ENCODE measurements at places on chromosomes 4 and X. TPM values are rescaled to one million over a fixed set of nuclear protein-coding genes. Genes with fewer than 3 reads are reported as not detected.

DNA sequence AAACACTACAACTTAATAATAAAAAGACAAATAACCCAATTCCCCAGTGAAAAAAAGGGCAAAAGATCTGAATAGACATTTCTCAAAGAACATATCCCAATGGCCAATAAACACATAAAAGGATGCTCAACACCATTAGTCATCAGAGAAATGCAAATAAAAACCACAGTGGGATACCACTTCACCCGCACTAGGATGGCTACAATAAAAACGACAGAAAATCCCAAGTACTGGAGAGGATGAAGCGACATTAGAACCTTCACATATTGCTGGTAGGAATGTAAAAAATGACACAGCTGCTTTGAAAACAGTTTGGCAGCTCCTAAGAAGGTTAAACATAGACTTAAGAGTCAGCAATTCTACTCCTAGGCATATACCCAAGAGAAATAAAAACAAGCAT, 140.6 kb upstream of the ARX start:
- no peak for DNase-seq

GRCh38 chr4:119709418-119709817, 80.8 kb upstream of the PDE5A start:
- DNase-seq, result no peak

TRPC3 gene
- total RNA-seq, result 10.0 TPM

CD99L2 gene
- 24.8 TPM for total RNA-seq

DNA sequence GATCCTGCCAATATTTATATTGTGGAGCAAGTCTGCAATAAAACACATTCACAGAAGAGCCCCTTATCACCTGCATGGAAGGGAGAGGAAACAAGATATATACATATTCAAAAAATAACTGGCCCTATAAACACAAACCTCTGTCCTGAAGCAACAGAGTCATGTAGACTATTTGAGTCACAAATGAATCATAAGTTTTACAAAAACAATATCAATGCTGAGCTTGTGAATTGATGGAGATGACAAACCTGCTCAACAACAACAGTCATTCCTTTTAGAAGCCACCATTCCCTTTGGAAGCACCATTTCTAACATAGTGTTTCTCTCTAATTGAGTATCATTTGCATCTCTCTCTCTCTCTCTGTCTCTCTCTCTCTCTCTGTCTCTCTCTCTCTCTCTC, 313.9 kb downstream of the MID1IP1 start:
- DNase-seq, result no peak

SSX3 gene
- total RNA-seq, result not detected

FATE1 gene
- not detected for total RNA-seq

DNA sequence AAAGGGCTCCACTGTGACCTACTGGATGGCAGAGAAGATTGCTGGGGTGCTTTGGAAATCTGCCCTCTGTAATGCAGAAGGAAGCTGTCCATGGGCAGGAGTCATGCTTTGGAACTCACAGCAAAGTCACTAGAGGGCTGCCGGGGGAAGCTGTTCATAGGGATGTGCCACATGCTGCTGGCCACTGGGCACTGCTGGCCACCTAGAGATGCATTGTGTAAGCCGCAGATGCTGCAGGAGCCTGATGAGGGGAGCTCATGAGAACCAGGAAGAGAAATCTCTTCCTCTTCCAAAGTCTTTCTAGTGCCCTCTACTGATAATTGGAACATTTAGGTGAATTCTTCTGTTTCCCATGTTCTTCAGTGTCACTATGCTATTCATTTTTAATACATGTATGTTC, 31.2 kb upstream of the UXT start:
- no peak for DNase-seq

IBSP gene
- not detected for total RNA-seq

FAAH2 gene
- total RNA-seq, result 2.2 TPM

STIM2 gene
- 34.9 TPM for total RNA-seq

DNA sequence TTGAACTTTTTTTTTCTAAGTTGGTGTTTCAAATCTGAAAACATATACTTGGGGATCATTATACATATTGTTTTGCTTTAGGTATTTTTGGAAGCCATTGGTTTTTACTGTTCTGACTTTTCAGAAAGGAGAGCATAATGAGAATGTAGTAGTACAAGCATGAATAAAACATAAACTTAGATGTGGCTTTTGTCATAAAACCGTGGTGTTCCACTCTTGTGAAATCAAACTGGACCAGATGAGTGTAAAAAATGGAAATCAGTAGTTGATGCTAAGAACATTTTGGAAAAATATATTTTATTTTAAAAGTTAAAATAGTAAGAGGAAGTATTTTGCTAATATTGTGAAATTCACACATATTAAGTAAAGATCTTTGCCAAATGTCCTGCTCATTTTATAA, 29.6 kb downstream of the GUCY1A1 start:
- DNase-seq, result no peak

DEFB131A gene
- total RNA-seq, result not detected

GRIPAP1 gene
- total RNA-seq, result 16.1 TPM

DNA sequence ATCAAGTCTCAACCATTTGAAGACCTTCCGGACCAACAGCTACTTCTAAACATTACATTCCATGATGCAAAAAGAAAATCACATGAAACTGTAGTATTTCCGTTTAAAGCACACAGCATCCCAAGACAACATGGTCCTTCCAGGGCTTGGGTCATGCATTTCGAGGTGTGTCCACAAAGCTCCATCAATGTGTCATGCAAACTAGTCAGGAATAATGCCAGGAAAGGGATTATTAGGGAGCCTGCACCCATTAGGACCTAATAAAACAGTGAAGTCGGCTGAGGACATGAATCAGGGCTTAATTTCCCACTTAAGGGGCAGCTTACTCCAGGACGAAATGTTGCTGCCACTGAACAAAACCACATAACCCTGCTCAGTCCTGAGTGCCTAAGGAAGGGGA, 177.9 kb downstream of the TSPAN5 start:
- DNase-seq, result no peak

GRCh38 chrX:15146515-15146914, 123.4 kb downstream of the ASB9 start:
- DNase-seq, result no peak

ITIH6 gene
- 0.05 TPM for total RNA-seq

NOX1 gene
- 1.3 TPM for total RNA-seq

SEPTIN6 gene
- 29.2 TPM for total RNA-seq

- DNase-seq, result no peak
Observed at GRCh38 chrX:130769835-130770234, 133.2 kb downstream of the ENOX2 start.

GRCh38 chr4:101282076-101282844, 65.1 kb downstream of the PPP3CA start:
- no peak for DNase-seq

DNA sequence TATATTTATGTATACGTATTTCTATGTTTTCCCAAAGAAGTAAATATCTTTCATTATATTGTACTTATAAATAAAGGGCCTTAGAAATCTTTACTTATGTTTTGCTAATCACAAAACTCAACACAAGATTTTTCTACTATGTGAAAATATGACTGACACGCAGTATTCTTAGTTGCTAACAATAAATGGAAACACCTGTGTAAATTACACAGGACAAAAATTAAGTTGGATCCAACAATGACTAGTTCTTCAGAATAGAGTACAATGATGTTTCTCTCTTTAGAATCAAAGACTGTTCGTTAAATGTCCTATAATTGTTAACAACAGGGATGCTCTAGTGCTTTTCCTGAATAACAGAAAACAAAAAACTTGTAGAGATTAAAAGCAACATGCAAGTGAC, 96.1 kb downstream of the PPP3CA start:
- DNase-seq, result no peak

RNF175 gene
- 3.3 TPM for total RNA-seq

GRCh38 chr4:114043116-114043515, 63.7 kb upstream of the ARSJ start:
- DNase-seq, result no peak

TMEM271 gene
- total RNA-seq, result 0.21 TPM

RBMXL3 gene
- total RNA-seq, result not detected

DNA sequence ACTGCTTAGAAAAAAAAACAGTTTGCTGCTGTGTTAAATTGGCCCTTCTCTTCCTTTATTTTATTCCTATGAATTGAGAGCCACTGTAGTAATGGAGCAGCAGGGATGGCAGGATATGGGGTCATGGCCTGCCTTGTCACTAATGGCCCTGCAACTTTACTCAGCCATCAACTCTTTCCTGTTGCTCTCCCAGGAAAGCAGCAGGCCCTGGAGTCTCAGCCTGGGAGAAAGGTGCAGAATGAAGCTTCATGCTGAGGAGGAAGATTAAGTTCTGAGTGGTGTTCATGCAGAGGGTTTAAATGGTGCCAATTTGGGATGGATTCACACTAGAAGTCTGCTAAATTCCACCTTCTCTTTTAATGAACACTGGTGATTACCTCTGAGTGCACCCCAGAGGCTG, 285.6 kb downstream of the GPAT3 start:
- DNase-seq, result no peak

- DNase-seq, result no peak
Observed at GRCh38 chr4:145493166-145493565, 11.5 kb downstream of the SMAD1 start.

CPLX1 gene
- total RNA-seq, result 0.48 TPM

- no peak for DNase-seq
Observed at GRCh38 chr4:12221031-12221430, 792.3 kb upstream of the HS3ST1 start.

PRR32 gene
- total RNA-seq, result 1.3 TPM

GYPB gene
- 5.8 TPM for total RNA-seq

FHDC1 gene
- total RNA-seq, result 7.1 TPM

DNA sequence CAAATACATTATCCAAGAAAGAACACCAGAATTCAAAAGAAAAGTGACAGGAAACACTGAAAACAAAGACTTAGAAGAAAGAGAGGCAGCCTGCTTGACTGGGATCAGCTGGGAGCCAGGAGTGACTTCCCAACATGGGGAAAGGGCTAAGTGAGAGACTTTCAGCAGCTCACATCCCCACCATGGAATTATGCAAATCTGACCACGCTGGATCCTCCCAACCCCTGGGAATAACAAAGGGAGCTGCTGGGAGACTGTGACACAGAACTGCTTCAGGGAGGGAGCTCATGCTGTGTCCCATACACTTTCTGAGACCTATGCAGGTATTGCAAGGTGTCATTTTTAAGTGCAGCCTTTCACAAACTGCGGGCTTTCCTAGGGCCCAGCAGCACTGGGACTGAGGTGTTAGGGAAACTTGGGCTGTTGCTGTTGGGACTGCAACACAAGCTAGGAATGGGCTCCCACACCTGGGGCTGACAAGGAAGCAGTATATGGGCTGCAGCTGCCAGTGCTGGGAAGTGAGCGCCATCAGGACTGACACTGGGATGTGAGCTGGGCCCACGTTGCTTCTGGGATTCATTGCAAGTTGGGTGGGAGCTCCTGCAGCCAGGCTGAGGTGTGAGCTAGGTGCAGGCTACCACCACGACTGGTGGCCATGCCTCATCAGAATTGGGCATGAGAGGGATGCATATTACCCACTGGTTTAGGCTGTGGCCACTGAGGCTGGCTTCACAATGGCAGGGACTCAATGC, 139.1 kb downstream of the KDR start:
- DNase-seq, result no peak

- no peak for DNase-seq
Observed at GRCh38 chr4:663438-664428, 10.3 kb downstream of the ATP5ME start.

DNA sequence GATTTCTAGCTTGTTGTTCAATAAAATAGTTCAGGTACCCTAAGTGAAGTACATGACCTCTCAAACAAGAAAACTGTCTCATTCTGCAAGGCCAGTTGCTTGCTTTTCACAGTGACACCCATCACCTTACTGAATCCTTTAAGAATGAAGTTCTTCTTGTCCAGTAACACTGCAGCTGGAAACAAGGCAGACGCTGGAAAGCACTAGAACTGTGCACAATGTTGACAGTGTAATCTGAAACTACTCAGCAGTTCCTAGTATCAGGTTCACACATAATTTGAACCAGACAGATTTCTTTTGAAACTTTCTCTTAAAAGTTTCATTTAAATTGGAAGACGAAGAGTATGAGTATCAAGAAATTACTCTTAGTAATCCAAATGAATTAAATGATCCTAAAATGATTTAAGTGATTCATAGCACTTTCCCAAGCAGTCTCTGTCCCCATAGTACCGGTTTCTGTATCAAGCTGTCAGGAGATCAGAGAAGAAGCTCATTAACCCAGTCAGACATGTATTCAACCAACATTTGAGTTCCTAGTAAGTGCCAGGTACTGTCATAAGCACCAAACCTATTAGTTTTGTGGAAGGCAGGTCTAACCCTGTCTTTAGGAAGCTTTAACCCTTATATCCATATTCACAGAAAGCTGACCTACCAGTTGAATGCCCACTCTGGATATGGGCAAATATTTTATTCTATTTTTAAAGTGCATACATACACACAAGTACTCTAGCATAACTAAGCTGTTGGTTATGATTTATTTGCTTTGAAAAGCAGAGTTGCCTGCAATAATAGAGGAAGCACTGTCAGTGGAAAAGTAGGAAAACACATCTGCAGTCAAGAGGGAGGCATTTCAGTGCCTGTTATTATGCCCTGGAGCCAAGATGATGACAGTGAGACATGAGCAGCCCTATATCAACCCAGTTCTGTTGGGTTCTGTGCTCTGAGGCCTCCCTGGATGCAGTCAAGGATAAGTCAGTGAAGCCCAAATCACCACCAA, 63.6 kb downstream of the PALLD start:
- DNase-seq, result peak; percentile 51

DNA sequence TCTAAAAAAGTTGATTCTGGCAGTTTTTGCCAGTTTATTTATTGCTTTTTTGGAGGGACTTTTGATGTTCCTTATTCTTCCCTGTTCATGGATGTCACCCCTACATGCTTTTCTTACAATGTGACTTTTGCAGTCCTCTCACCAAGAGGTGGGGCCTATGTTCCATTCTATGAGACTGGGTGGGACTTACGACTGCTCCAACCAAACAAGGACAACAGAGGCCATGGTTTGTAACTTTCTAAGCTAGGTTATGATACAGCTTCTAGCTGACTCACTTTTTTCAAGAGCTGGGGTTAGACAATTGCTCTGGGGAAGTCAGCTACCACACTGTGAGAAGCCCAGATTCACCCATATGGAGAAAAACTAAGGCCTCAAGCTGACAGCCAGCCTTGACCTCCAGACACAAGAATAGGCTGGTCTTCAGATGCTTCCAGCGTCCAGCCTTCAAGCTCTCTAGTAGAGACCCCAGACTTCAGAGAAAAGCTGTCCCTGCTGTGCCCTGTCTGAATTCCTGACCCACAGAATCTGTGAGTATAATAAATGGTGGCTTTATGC, 39.5 kb downstream of the ENOPH1 start:
- DNase-seq, result no peak

DNA sequence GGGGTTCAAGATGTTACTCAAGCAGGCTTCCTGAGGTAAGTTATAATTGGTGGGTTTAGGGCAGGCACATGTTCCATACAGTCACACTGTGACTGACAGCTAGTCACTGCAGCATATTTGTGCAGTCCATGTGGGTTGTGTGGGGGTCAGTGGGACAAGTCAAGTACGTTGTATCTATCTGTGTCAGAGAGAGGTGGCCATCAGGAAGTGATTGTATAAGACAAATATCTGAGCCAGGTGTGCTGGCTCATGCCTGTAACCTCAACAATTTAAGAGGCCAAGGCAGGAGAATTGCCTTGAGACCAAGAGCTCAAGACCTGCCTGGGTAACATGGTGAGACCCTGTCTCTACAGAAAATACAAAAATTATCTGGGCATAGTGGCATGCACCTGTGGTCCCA, 509.3 kb downstream of the CENPC start:
- no peak for DNase-seq

GUCY1A1 gene
- 104 TPM for total RNA-seq

GRCh38 chrX:133415276-133416105, at the start of gene GPC4:
Gene GPC4 (minus strand): TSS chrX:133415489. CDS start chrX:133414965, 524 bp downstream.
- no peak for DNase-seq

GRCh38 chr4:180099957-180100356, 2143.2 kb upstream of the TENM3 start:
- no peak for DNase-seq

Data from urinary bladder (tissue), 4 donors.